ENCODE measurements at places on chromosomes 5 and 9.

- DNase-seq, result no peak
Measured at GRCh38 chr9:113536483-113537228, 73.1 kb downstream of the RGS3 start.

GRCh38 chr5:65858316-65858715 is 68.1 kb upstream of the ERBIN start:
- DNase-seq, result no peak

GRCh38 chr5:17928581-17928981 is 294.3 kb downstream of the TAF11L14 start:
- DNase-seq, result no peak

- no peak for DNase-seq
Measured at GRCh38 chr5:2093859-2094615, 211.3 kb upstream of the IRX4 start.

DNA sequence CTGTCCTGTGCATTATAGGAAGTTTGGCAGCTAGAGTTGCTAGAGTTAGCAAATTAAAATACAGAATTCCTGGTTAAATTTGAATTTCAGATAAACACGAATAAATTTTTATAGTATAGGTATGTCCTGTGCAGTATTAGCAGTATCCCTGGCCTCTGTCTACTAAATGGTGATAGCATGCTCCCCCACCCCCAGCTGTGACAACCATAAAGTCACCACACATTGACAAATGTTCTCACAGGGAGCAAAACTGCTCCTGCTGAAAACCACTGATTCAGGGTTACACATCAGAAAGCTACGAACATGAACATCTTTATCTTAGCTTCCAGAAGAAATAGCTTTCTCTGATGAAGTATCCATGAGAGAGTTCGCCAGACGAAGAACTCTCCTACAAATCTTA is 91.8 kb upstream of the CCDC112 start:
- no peak for DNase-seq

- DNase-seq, result no peak
Measured at GRCh38 chr5:145470396-145470979, 364.7 kb downstream of the PRELID2 start.

DNA sequence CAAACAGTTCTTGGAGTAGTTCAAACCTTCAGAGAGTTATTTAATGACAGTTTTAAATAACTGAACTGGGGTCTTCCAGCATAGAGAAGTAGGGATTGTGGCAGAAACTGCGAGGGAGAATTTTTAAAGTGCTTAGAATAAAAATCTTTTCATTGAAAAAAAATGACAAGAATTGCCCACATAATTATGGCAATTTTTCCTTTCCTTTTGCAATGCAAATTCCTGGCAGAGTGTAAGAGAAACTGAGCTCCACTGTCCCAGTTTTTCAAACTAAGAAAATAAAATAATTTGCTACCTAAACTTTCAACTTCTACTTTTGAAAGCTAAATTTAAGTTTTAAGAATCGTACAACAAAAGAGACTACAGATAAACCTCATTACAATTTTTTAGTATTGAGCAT is 2.3 kb upstream of the PTGER4 start:
- no peak for DNase-seq

DNA sequence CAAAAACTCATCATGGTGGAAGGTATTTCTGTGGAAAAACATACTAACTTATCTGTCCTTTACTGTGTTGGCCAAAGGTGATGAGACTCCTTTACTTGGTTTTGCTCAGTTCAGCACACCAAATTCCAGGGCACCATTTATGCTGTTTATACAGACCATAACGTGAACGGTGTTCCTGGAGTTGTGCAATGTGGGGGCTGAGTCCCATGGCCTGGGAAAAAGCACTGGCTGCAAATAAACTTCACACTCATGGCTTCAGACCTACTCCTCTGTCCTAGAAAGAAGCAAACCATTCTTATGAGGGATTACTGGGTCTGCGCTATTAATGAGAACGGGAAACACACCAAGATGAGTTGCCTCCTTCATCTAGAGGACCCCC is 10.4 kb downstream of the FREM1 start:
- no peak for DNase-seq

DNA sequence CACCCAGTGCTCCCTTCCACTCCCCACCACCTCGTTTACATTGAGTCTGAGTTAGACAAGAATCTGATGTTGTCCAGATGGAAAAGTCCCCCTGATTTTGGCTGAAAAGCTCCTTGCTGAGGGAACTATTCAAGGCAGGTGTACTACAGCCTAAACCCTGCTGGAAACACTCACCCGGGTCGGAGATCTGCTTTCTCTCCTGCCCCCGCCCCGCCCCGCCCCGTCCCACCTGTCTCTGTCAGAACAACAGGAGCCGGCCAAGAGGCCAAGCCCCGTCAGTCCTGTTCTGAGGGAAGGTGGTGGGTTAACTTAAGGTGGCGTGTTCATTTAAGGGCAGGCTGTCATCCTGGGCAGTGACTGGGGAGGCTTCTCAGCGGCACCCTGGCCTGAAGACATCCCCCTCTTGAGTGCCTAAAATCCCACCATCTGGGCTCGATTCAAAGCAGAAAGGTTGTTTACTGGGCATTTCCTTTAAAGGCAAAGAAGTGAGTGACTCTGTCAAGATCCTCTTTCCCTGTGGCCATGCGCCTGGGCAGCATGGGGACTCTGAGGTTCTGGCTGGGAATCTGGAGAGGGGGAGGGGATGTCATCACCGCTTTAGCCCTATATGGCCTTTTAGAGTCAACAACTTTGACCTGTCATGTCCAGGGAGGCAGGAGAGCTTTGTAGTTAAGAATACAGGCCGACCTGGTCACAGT is 71.1 kb upstream of the NEURL1B start:
- DNase-seq, result no peak

DNA sequence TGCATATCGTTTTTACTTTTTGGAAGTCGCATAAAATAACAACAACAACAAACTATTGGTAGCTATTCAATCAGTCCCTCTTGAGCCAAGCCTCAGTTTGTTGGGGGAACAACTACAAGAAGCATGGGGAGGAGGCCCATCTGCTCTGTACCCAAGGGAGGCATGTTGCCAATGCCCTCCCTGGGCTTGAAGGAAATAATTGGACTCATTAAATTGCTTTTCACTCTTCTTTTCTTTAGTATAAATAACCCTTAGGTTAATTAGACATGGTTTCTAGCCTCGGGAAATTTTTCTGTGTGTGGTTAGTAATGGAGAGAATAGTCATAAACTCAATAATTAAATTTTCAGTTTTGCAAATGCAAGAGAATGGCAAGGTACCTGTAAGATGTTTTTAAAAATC is 500.7 kb downstream of the TLE4 start:
- no peak for DNase-seq

GRCh38 chr5:83025690-83026478 is 51.3 kb downstream of the TMEM167A start:
- no peak for DNase-seq

- no peak for DNase-seq
Measured at GRCh38 chr5:151014680-151015343, 5.6 kb upstream of the GPX3 start.
